Hypothalamus (tissue), 51 donors: ENCODE measurements at places on chromosomes 12 and 14.

DNA sequence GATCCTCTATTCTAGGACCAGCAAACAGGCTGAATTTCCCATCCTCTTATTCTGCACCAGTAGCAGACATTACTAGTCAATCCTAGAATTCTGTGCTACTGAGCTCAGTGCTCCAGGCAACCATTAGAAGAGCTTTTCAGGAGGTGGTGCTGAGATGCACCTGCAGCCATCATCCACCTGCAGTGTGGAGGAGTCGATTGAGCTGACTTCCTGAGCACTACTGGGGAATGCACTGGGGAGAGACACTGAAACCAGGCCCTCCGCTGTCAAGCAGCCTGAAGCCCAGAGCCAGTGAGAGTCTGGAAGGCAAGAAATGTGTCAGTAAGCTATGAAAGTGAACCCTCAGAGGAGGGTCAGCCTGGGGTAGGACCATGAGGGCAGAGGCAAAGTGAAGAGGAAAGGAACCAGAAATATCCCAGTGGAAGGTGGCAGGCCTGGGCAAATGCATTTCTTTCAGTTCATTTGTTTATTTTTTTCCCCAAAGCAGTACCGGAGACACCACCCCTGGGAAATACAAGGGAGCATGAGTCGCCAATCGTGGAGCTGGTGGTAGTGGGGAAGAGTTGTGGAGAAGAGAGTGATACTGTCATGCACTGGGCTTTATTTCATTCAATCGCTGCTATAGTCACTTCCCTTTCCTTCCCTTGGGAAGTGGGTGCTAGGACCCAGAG is 23.0 kb upstream of the SERPINA4 start:
- DNase-seq: no peak

DNA sequence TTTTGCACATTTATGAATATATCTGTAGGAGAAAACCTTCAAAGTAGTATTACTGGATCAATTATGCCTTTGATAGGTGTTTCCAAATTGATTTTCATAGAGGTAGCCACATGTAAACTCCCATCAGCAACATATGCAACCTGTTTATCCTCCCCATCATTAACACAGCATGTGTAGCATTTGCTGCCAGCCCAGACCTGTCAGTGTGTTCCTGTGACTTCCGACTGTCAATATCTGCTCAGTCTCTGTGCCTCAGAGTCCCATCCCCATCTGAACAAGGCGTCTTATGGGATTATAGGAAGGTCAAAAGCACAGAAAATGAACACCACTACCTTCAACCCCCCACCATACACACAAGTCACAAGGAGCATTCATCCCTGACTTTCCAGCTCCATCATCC is 9.5 kb upstream of the CAPRIN2 start:
- no peak for DNase-seq

DNA sequence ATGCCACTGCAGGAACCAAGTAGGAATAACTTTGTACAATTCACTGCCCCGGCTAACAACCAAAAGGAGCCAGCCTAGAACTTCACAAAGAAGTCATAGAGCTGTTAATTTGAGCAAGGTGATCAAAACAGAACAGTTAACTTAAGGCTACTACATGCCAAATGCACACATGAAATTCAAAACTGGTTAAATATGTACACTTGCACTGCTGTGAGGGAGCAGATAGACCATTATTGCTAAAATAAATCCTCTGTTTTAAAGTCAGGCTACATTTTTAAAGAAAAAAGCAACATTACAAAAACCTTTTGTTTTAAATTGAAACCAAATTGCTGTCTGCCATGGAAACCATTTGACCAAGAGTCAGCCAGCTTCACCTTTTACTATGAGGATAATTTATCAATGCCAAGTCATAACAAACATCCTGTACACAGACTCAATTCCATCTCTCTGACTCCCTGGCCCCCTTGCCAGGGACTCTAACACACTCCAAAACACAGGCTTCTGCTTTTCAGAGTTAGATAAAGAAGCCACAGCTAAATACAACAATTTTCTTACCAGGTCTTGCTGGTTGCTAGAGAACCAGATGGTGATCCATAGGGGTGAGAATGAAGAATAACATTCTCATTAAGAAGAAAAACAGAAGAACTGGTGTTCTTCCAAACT is 84.0 kb downstream of the LRP6 start:
- DNase-seq: no peak

DNA sequence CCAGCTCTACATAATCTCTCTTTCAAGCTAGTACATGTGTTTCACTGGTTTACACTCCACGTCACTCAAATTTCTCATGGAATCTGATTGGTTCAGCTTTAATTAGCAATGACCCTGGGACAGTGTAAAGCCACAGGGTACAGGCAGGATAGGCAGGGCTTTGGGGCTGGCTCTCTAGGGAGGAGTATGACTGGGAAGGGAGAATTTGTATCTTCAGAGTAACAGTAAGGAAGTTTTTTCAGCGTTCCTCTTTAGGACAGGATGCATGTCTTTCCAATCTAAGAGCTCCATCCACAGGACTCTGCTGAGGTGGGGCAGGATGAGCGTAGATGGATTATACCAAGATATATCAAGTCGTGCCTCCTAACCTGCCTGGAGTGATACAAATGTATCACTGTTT is 112.0 kb upstream of the CLEC14A start:
- no peak for DNase-seq

DNA sequence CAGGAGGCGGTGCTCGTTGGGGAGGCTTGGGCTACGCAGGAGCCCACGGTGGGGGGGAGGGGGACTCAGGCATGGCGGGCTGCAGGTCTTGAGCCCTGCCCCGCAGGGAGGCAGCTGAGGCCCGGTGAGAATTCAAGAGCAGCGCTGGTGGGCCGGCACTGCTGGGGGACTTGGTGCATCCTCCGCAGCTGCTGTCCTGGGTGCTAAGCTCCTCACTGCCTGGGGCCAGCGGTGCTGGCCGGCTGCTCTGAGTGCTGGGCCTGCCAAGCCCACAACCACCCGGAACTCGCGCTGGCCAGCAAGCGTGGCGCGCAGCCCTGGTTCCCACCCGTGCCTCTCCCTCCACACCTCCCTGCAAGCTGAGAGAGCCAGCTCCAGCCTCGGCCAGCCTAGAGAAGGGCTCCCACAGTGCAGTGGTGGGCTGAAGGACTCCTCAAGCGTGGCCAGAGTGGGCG is 3.2 kb downstream of the METTL25 start:
- DNase-seq: no peak

- no peak for DNase-seq
These were observed 21.4 kb downstream of the CCDC62 start for GRCh38 chr12:122795807-122796206.

DNA sequence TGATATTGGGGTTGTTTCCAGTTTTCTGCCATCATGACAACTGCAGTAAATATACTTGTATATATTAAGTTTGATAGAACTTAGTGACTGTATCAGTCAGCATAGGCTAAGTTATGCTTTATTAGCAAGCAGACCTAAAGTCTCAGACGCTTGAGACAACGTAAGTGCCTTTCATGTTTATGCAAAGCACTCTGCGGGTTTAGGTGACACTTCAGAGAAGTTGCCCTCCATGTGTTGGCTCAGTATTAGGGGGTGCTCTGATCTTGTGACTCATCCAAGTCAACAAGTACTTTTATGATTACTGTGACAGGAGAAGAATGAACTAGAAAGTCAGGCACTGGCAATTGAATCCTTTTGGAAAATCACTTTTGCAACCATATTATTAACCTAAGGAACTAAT is 13.3 kb upstream of the OTOGL start:
- no peak for DNase-seq
